ENCODE measurements at places on chromosomes 16 and 17. TPM values are rescaled to one million over a fixed set of nuclear protein-coding genes. Genes with fewer than 3 reads are reported as not detected.

Gene HS3ST4
- total RNA-seq, result 0.10 TPM

Gene KRT31
- 52.1 TPM for total RNA-seq

DNA sequence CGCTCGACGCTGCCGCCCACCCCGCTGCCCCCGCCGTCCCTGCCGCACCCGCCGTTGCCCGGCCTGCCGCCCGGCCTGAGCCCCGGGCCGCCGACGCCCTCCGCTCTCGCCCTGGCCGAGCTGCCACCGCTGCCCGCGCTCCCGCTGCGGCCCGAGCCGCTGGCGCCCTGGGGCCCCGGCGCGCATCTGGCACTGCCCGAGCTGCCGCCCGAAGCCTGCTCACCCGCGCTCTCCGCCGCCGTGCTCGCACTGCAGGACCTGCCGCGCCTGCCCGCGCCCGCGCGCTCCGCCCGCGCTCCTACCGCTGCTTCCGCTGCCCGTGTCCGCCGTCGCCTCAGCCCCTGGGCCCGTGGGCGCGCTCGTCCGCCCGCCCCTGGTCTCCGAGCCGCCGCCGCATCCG, 8.4 kb upstream of the CLDN9 start:
- no peak for DNase-seq

- DNase-seq, result no peak
Measured at GRCh38 chr16:85167589-85168537, 55.6 kb upstream of the CIBAR2 start.

- DNase-seq, result no peak
Measured at GRCh38 chr16:21339269-21339641, 61.2 kb upstream of the CRYM start.

Gene KIF1C
- 29.1 TPM for total RNA-seq

DNA sequence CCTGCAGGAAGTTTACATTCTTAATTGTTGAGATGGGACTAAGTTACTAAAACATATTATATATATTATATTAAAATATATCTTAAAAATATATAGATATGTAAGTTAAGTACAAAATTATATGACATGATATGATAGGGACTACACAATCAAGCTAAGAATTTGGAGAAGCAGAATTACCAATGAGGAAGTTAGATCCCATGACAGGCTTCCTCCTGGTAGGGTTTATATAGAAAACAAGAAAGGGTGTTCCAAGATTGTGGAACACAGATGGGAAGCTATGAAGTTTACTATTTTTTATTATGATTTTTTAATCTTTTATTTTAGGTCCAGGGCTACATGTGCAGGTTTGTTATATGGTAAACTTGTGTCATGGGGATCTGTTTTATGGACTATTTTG, 260.8 kb upstream of the ZFHX3 start:
- no peak for DNase-seq

DNA sequence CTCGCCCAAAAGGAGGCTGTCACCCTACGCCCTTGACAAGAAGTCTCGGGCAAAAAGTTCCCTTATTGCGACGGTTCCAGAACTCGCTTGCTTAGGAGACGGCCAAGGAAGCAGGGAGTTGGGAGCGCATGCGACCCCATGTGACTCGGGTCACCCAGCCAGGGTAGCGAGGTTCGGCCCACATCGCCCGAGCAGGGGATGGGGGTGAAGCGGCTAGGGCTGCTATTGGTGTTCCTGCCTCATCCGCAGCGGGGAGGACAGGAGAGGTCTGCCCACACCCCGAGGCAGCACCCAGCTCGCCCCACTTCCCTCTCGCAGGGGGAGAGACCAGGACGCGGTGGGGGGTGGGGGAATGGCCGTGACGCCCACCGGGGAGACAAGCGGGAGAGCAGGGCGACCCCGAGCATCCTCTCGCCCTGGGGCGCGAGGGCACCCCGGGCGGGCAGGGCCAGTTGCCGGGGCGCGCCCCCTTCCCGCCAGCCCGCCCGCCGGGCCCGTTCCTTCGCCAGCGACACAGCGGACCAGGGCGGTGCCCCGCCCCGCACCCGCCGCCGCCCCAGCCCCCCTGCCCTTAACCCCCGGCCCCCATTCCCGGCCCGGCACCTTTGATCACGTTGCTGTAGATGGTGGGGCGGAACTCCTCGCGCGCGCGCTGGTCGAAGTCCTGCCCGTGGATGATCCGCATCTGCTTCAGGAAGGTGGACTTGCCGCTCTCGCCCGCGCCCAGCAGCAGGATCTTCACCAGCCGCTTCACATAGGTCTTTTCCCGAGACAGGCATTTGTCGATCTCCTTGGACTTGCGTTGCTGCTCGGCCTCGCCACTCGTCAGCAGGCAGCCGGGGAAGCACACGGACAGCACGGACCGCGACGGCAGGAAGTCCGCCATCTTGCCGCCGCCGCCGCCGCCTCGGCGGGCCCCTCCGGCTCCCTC, 567 bp downstream of the GNA13 start:
- peak; percentile 32 for DNase-seq

GRCh38 chr16:78005881-78006280, 16.5 kb upstream of the CLEC3A start:
- DNase-seq, result no peak

Gene NPIPB9
- total RNA-seq, result 6.3 TPM

Gene CYB561
- total RNA-seq, result 13.0 TPM

Gene TOP2A
- total RNA-seq, result 55.5 TPM

GRCh38 chr16:84596161-84596560, 21.7 kb downstream of the COTL1 start:
- DNase-seq, result no peak

- no peak for DNase-seq
Measured at GRCh38 chr17:31859487-31860008, 504 bp upstream of the COPRS start.

Gene SLC5A11
- not detected for total RNA-seq

GRCh38 chr17:68318103-68318991, 27.1 kb downstream of the ARSG start:
- no peak for DNase-seq
